Cortex of kidney (tissue), 1 donor: ENCODE measurements at places on chromosomes 12 and 14.

- DNase-seq: no peak
These were observed 134.7 kb downstream of the FGD4 start for GRCh38 chr12:32533971-32534590.

DNA sequence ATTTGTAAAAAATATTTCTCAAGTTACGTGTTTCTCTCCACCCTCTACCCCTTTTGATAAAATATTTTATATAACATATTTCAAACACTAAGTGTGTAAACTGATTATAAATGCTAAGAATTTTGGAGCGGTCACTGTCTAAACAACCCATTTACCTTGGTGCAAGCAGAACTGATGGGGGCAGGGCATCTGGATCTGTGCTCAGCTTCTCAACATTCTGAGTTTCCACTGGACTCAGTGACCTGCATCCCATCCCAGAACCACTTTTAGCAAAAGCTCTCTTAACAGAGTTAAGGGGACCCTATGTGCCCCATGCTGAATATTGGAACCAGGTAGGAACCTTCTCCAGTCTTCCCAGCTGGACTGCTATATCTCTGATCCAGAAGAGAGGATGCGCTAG, 53.5 kb downstream of the CKAP4 start:
- DNase-seq: no peak

DNA sequence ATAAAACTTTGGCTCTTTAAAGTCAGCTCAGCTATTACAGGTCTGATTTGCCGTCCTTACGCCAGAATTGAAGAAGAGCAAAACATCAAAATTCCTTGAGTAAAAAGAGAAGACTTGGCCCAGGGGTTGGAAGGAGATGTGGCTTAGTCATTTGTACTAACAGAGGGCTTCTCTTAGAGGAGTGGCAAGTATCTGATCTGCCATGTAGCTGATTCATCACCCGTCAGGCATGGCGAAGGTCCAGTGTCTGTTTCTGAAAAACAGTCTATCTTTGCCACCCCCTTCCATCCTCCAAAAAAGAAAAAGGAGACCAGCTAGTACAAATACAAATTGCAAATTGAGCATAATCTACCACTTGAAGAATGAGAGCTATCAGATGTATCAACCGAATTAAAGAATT, 91.9 kb downstream of the RAD52 start:
- no peak for DNase-seq

DNA sequence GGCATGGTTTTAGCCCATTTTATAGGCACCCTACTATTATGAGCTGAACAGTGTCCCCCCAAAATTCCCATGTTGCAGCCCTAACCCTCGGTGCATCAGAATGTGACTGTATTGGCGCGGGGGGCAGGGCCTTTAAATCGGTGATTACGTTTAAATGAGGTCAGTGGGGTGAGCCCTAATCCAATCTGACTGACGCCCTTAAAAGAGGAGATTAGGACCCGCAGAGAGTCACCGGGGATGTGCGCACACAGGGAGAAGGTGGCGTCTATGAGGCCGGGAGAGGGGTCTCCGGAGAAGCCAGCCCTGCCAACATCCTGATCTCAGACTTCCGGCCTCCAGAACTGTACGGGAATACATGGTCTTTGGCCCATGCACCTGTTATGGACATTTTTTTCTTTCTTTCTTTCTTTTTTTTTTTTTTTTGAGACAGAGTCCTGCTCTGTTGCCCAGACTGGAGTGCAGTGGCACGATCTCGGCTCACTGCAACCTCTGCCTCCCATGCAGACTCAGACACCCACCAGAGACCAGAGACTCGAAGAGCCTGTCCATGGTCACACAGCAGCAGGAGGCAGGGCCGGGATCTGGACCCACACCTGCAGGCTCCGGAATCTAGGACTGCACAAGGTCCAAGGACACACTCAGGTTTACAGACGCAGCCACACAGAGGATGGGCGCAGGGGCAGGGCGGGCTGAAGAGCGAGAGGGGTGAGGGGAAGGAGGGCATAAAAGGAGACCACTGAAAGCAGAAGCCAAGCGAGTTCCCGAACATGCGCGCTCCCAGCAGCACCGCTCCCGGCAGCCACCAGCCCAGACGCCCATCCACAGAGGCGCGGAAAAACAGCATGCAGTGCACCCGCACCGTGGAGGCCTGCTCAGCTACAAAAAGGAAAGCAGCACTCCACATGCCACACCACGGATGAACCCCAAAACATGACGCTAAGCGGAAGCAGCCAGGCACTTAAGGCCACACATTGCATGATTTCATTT, 19.0 kb downstream of the SCARB1 start:
- no peak for DNase-seq

DNA sequence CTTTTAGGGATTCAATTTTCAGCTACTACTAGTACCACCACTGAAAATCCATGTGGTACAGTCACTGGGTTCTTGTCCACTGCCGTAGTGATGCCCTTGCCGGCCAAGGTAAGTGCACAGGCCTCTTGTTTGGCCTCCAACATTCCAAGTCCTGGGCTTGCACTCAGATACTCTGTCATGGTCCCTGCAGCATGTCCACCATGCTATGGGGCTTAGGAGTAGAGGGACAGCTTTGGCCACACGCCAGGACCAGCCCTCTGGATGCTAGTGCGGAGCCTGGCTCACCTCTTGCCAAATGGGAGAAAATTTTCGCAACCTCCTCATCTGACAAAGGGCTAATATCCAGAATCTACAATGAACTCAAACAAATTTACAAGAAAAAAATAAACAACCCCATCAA, 38.6 kb upstream of the APPL2 start:
- no peak for DNase-seq

- DNase-seq: no peak
These were observed 7.3 kb downstream of the GNG2 start for GRCh38 chr14:51867741-51868140.

DNA sequence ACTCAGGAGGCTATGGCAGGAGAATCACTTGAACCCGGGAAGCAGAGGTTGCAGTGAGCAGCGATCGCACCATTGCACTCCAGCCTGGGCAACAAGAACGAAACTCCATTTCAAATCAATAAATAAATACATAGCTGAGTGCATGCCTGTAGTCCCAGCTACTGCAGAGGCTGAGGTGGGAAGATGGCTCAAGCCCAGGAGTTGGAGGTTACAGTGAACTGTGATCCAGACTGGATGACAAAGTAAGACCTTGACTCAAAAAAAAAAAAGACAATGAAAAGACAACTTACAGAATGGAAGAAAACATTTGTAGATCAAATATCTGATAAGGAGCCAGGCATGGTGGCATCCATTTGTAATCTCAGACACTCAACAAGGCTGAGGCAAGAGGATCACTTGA, 27.6 kb downstream of the ZFYVE1 start:
- DNase-seq: no peak

DNA sequence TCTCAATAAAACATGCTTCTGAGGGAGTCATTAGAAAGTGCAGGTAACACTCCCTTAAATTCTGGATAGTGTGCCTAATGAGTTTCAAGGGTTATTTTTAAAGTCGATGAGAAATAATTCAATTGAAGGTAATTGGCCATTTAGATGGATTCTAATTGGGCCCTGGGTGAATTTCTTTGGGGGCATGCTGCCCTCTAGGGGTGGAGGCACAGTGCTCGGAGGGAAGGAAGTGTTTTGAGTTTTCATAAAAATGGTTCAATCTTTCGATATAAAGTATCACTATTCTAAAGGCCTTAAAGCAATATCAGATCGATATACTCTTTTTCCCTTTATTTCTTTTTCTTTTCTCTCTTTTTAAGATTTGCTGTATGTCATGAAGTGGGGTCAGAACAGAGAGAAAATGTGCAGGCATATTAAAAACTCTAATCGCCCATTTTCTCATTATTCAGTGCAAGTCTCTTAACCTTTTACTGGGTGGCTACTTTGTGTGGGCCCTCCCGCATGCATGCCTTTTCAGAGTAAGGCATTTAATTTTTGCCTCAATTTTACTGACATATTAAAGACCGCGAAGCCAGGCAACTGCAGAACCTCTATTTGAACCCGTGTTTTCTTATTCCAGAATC, 25.5 kb downstream of the NKX2-8 start:
- DNase-seq: no peak

GRCh38 chr12:100346660-100347059, 10.2 kb upstream of the SLC17A8 start:
- DNase-seq: no peak

- no peak for DNase-seq
These were observed 53.0 kb downstream of the IFNG-AS1 start for GRCh38 chr12:68042212-68042699.

GRCh38 chr12:49882851-49883464, 20.7 kb downstream of the FAIM2 start:
- DNase-seq: no peak

- DNase-seq: no peak
These were observed 272.1 kb downstream of the LRIG3 start for GRCh38 chr12:58648176-58648575.

DNA sequence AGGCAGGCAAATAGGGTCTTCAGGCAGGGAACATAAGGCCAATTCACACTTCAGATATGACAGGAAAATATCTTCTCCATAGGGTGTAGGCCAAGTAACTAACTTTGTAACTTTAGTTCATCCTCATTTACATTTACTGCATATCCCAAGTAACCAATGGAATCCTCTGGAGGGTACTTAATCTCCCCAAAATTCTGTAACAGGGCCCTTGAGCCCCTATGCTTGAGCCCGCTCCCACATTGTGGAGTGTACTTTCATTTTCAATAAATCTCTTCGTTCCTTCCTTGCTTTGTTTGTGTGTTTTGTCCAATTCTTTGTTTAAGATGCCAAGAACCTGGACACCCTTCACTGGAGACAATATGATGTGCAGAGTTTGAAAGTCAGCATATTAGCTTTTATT, 45.3 kb downstream of the FSCB start:
- DNase-seq: no peak

DNA sequence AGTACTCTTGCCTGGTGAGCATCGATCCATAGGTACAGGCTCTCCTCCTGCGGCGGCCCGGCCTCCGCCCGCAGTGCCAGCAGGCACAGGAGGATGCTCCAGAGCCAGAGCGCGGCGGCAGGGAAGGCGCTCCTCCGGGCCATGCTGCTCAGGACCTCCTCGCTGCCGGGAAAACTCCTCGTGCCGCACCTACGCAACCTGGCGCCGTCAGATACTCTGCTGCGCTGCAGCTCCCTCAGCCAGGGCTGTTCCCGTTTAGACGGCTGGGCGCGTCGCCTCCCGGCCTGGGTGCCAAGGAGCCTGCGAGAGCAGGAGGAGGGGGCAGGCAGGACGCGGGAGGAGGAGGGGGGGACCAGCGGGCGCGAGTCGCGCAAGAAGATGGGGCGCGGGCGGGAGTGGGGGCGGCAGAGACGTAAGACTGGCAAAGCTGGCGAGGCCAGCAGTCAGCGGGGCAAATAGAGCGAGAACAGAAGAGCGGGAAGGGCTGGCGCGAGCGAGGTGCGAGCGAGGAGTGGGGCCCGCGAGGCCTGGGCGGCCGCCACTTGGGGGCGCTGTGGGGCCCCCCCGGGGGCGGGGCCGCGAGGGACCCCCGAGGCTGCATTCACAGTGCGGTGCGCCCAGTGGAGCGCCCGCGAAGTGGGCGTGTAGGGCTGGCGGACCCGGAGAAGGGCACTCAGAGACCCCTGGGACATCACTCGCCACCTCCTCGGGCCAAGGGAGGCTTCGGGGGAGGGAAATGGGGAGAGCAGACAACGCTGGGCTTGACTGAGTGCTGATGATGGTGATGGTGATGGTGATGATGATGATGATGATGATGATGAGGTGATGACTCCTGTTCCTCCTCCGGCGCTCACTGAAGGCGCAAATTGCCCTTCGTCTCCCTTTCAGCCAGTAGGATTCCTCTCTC, at the start of gene WIF1:
Gene WIF1 (minus strand): TSS at position 257 of the 907 bp plus-strand sequence. CDS start 114 bp downstream, at position 143.
- no peak for DNase-seq

- no peak for DNase-seq
These were observed 69.7 kb upstream of the CCND2 start for GRCh38 chr12:4203772-4204376.

DNA sequence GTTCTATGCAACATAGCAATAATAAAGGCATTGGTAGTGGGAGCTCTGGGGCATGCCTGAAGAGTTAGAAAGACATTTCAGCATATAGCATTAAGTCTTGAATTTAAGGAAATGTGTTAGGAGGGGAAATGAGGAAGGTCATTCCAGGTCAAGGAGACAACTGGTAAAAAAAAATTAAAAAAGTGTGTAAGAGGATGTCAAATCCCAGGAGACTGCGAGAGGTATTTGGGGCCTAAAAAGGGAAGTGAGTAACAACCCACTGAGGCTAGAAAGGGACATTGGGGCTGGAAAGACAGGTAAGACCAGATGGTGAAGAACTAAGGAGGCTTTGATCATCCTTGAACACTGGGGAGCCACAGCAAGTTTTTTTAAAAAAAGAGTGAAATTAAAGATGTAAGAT, 152.9 kb downstream of the SLC25A21 start:
- no peak for DNase-seq

GRCh38 chr12:126061777-126062176, 996.5 kb downstream of the AACS start:
- DNase-seq: no peak

DNA sequence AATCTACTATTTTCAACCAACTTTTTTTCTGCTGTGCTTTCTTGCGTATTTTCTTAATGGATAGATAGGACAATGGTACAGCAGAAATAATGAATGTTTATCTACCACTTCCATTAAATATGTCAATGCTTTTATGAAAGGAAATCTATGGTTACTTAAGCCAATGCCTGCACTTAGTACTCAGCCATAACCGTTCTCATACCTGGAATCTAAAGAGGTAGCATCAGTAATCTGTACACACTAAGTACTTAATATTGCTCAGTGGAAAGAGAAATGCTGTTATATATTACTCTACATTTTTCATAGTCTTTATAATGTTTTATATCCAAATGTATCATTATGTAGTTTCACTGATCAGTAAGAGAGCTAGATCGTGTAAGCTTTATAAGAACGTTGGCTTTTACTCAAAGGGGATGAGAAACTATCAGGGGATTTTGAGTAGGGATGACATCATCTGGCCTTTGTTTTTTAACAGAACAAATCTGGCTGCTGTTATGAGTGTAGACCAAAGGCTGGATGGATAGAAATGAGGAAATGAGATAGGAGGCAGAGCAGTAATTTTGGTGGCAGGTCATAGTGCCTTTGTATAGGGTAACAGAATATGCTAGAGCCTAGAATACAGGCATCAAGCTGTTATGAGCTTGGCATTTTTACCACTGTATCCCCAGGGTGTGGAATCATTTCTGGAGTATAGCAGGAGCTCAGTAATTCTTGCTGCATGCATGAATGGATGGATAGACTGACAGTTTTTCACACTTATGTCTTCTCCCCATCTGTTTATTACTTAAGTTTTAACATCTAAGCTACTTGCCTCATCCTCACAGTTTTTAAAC, 34.0 kb downstream of the ALG10B start:
- DNase-seq: no peak

DNA sequence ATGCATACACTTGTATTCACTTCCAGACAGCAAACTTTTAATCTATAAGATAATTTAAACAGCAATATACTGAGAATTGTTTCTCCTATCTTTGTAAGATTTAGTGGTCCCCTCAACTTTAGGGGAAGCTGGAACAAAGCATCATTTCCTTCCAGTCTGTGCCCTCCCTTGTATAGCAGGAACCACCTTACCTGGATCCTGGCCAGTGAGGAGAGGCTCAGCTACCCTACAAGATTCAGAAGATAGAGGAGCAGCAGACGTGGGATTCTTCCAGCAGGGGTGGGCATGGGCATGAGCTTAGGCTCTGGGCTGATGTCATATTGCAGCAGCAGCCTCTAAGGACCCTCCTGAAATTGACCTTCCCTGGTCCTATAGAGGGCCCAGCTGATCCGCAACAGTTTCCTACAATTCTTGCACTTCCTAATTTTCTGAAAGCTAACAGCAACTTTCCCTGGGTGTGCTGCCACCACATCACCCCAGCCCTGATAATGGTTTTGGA, 21.3 kb downstream of the MOK start:
- DNase-seq: no peak

- DNase-seq: no peak
These were observed 57.1 kb downstream of the NIN start for GRCh38 chr14:50773632-50774541.

GRCh38 chr14:106690333-106690891, 1164.0 kb downstream of the TMEM121 start:
- no peak for DNase-seq
